ENCODE measurements at places on chromosomes 2 and 18. TPM values are rescaled to one million over a fixed set of nuclear protein-coding genes. Genes with fewer than 3 reads are reported as not detected.

The ZNG1B gene
- 45.0 TPM for polyA plus RNA-seq

The CCBE1 gene
- polyA plus RNA-seq: not detected

The ERFE gene
- 7.1 TPM for polyA plus RNA-seq

The PRSS56 gene
- not detected for polyA plus RNA-seq

The TCF4 gene
- polyA plus RNA-seq: 8.4 TPM

The MYCN gene
- not detected for polyA plus RNA-seq

The PLEKHH2 gene
- 2.0 TPM for polyA plus RNA-seq

The CCDC121 gene
- 3.2 TPM for polyA plus RNA-seq

The TMEM178A gene
- not detected for polyA plus RNA-seq

Measured in K562 (cell line).